Thymus (tissue), 14 donors: ENCODE measurements at places on chromosomes 4 and X.

GRCh38 chr4:23889814-23890341 is at the start of gene PPARGC1A:
PPARGC1A (minus strand) TSS chr4:23890047; CDS start chr4:23889957, 90 bp downstream.
- no peaks in the 10 kb centered on the region for H3K27me3 ChIP-seq
- H3K27ac ChIP-seq, result peak within 1 kb of the TSS; percentile 36
- no peaks in the 10 kb centered on the region for H3K4me1 ChIP-seq
- peak; percentile 7 for DNase-seq
- no peaks in the 10 kb centered on the region for H3K36me3 ChIP-seq

GRCh38 chr4:723751-724530 is 18.3 kb downstream of the PCGF3 start:
- no peak overlapping the region for H3K27ac ChIP-seq
- DNase-seq, result no peak
- H3K4me1 ChIP-seq, result no peaks in the 10 kb centered on the region
- no peak overlapping the region for H3K4me3 ChIP-seq

DNA sequence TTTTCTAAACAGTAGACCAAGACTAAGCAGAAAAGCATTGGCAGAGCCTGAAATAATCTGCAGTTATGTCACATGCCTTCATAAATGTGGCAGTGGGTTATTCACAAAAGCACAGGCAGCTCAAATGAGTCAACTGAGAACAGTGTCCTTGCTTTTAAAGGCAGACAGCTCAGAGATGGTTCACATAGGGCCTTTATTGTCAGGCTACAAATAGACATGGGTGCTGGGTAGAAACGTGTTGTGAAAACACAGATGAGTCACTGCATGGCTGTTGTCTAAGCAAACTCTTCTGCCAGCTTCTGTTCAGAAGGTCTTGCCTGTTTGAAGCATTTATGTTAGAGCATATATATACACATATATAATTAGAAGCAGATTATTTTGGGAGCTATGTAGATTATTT is 118.0 kb downstream of the SLC4A4 start:
- H3K27ac ChIP-seq, result no peak overlapping the region
- H3K4me3 ChIP-seq, result no peak overlapping the region
- H3K36me3 ChIP-seq, result no peaks in the 10 kb centered on the region

GRCh38 chr4:105631818-105632400 is 76.6 kb downstream of the INTS12 start:
- H3K4me3 ChIP-seq, result no peak overlapping the region
- H3K36me3 ChIP-seq, result no peaks in the 10 kb centered on the region
- no peak overlapping the region for H3K27ac ChIP-seq
- no peak for DNase-seq
- H3K4me1 ChIP-seq, result no peaks in the 10 kb centered on the region

- no peak overlapping the region for H3K4me3 ChIP-seq
- no peak for DNase-seq
- no peaks in the 10 kb centered on the region for H3K4me1 ChIP-seq
- H3K36me3 ChIP-seq, result no peaks in the 10 kb centered on the region
These were observed 1.2 kb downstream of the RAB9B start for GRCh38 chrX:103830848-103831247.

DNA sequence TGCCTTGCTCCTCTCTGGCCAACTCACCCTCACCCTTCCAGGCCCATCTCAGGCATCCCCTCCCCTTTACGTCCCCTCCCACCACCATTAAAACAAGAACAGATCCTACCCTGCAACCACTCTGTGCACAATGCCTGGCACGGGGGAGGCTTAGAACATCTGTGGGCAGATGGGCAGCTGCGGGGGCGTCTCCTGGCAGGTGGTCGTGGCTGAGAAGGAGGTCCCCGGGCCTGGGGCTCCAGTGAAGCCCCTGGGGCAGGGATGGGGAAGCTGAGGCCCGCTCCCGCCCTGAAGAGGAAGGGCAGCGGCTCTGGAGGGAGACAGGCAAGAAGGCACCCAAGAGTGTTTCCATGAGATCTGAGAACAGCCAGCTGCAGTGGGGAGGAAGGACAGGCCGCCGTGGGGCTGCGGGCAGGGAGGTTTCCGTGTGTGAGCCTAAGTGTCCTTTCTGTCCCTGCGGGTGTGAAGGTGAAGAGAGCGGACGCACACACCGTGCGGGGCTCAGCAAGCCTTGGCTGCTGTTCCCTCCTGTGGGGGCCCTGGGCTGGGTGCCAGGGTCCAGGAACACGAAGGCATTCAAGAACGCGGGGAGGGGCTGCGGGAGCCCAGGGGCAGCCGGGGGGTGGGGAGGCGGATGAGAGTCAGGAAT is 7.8 kb upstream of the TBC1D14 start:
- H3K4me1 ChIP-seq, result peaks cover 10% of the 10 kb centered on the region
- no peak overlapping the region for H3K4me3 ChIP-seq
- H3K36me3 ChIP-seq, result no peaks in the 10 kb centered on the region
- no peak for DNase-seq
- no peaks in the 10 kb centered on the region for H3K27me3 ChIP-seq
- no peak overlapping the region for H3K27ac ChIP-seq

DNA sequence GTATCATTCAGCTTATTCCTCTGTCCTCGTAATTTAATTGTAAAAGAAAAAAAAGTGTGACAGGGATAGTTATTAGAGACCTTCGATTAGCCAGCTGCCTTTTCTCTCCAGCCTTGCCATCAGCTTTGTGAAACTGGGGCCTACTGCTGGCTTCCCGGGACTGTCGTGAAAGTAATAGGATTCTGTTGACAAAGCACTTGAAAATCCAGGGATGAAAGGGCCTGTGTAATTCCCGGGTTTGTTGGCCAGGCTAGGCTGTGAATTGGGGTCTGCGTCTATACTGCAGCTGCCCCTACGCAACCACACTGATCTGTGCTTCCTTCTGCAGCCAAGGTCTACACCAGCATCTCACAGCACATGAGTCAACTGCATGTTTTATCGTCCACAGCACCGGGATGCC is 120.4 kb upstream of the SCML1 start:
- no peak overlapping the region for H3K4me3 ChIP-seq
- H3K27ac ChIP-seq, result no peak overlapping the region
- H3K4me1 ChIP-seq, result no peaks in the 10 kb centered on the region
- no peaks in the 10 kb centered on the region for H3K36me3 ChIP-seq
- no peak for DNase-seq

- H3K4me3 ChIP-seq, result no peak overlapping the region
- H3K27ac ChIP-seq, result no peak overlapping the region
- no peaks in the 10 kb centered on the region for H3K27me3 ChIP-seq
- DNase-seq, result no peak
These were observed 6.5 kb downstream of the FTSJ1 start for GRCh38 chrX:48482526-48482925.

GRCh38 chrX:85221361-85221760 is 22.2 kb downstream of the SATL1 start:
- H3K4me1 ChIP-seq, result no peaks in the 10 kb centered on the region
- no peaks in the 10 kb centered on the region for H3K27me3 ChIP-seq
- no peaks in the 10 kb centered on the region for H3K36me3 ChIP-seq
- no peak overlapping the region for H3K4me3 ChIP-seq

- no peak overlapping the region for H3K27ac ChIP-seq
- no peak overlapping the region for H3K4me3 ChIP-seq
- no peak for DNase-seq
- H3K4me1 ChIP-seq, result no peaks in the 10 kb centered on the region
- peaks cover 8% of the 10 kb centered on the region for H3K36me3 ChIP-seq
These were observed 33.4 kb downstream of the ARHGEF6 start for GRCh38 chrX:136747003-136747986.

DNA sequence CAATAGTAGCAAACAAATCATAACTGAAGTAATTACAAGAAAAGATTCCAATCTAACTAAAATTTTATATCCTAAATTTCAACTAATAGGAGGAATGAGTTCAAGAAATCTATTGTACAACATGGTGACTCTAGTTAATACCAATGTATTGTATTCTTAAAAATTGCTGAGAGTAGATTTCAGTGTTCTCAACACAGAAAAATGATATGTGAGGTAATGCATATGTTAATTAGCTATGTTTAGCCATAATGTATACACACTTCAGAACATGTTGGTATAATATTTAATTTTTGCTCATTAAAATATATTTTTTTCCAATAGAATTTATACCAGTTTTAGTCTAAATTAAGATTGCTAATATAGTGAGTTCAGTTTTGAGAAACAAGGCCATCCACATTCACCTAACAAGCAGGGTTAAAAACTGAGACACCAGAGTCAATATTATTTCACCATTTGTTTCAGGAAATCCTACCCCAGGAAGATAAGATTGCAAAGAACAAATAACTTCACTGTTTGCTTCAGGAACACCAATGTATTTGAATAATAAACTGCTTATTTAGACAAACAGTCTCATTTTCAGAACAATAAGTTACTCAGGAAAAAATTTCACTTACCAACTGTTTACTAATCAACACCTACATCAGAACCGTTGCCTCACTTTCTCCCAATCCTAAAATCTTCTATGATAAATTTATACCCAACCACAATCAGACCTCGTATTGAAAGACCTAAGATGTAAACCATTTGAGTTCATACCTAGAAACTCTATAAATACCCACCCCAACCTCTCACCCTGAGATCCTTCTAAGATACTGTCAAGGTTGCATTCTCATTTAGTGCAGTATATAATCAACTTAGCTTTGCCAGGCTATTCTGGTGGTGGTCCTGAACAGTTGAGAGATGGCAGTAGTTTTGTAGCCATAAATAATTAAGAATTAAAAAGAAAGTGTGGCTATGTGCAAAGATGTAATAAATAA is 132.8 kb downstream of the MAB21L2 start:
- no peak for DNase-seq
- H3K4me1 ChIP-seq, result no peaks in the 10 kb centered on the region
- no peak overlapping the region for H3K27ac ChIP-seq
- H3K27me3 ChIP-seq, result no peaks in the 10 kb centered on the region

DNA sequence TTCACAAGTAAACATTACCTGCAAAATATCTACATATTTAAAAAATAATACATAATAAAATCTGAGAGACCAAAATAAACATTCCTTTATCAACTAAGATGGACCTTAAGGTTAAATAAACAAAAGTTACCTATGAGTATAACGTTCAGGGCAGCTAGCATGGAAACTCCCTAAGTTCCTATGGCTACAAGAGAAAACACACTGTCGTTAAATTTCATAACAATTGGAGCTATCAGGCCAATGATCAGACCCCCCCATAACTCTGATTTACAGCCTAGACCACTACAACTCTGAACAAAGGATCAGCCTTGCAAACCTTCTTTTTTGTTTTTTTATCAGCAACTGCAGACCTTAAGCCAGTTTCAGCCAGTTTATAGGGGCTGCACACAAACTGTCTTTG is 1418.4 kb downstream of the PCDH18 start:
- H3K27ac ChIP-seq, result no peak overlapping the region
- H3K27me3 ChIP-seq, result no peaks in the 10 kb centered on the region
- no peaks in the 10 kb centered on the region for H3K36me3 ChIP-seq
- H3K4me3 ChIP-seq, result no peak overlapping the region
- no peaks in the 10 kb centered on the region for H3K4me1 ChIP-seq
- DNase-seq, result no peak

DNA sequence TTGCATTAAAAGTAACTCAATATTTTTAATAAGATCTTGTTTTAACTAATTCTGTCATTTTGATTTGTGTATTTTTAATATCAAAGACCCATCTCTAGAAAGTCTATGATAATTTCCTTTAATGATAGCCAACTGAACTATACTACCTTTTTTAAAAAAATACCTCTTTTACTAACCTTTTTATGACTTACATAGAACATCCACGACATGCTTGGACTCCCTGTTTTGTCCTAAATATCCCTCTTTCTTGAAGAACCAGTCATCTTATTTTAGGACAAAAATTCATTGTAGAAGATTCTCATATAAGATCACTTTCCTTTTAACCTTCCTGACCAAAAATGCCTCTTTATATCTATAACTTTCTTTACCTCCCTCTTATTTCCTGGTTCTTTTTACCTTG is 76.8 kb upstream of the GC start:
- H3K4me3 ChIP-seq, result no peak overlapping the region
- no peak overlapping the region for H3K27ac ChIP-seq
- no peaks in the 10 kb centered on the region for H3K4me1 ChIP-seq
- DNase-seq, result no peak
- no peaks in the 10 kb centered on the region for H3K36me3 ChIP-seq

DNA sequence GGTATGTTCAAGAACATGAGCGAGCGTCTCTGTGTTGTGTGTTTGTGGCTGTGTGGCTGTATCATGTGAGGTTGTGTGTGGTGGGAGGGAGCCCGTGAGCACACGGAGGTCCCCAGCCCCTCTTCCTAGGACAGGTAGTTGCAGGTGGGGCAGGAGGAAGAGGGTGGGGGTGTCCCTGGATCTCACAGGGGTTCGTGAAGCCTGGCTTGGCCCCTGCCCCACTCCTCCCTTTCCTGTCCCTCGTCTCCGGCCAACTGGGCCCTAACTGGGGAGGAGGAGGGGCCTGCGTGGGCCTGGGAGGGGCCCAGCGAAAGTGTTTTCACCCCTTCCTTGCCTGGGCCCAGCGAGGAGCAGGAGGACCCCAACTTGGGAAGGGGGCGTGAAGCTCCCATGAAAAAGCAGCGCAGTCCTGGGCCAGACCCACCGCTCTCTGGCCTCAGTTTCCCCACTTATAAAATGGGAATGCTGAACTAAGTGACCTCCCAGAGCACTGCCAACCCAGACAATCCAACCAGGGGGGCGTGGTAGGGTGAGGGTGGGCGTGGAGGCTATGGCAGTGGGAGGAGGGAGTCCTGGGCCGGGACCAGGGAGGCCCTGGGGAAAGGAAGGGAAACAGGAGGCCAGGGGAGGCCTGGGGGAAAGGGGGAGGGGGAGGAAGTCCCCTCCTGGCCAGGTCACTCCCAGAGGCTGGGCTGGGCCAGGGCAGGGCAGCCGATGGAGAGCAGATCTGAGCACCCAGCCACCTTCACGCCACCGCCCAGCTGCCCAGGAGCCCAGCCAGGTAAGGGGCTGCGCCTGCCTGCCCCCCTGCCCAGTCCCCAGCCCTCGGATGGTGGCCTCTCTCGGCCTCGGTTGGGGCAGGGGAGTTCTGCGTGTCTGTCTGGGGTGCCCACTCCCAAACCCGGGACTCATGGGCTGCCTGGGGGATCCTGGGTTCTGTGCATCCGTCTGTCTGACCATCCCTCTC is at the start of gene AVPR2:
Gene AVPR2, plus strand, starts transcription at position 683 of the 967 bp plus-strand sequence. CDS start 473 bp downstream, outside the sequence.
- no peak for DNase-seq
- peaks cover 18% of the 10 kb centered on the region for H3K36me3 ChIP-seq
- peaks cover 37% of the 10 kb centered on the region for H3K4me1 ChIP-seq
- no peaks in the 10 kb centered on the region for H3K27me3 ChIP-seq

DNA sequence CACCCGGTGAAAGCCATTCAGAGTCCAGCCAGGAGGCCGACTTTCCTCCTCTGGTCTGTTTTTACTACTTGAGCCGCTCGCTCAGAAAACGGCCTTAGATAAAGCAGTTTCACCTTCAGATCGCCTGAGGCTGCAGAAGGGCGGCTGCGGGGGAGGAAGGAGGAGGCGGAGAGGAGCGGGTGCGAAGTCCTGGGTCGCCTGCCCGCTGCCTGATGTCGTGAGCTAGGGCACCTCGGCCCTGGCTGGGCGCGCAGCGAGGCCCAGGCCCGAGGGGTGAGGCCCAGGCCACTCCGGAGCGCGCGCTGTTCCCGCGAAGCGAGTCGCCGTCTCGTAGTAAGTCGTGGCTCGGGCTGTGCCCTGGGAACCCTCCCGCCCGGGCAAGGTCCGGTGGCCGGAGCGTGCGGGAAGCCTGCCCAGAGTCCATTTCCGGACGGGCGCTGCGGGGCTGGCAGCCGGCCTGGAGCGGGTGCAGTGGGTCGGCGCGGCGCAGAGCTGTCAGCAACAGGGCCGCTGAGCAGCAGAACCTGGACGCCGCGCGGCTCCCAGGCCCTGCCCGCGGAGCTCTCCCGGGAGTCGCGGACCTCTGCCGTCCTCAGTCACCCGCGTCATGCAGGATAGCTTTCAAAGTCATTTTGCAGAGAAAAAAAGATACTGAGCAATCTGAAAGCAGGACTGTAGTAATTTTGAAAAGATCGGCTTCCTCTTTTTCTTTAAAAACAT is 18.6 kb downstream of the TRIM2 start:
- H3K4me1 ChIP-seq, result peaks cover 3% of the 10 kb centered on the region
- H3K4me3 ChIP-seq, result peak overlapping the region; percentile 41
- peak overlapping the region; percentile 60 for H3K27ac ChIP-seq
- DNase-seq, result no peak
